Activated CD4-positive, alpha-beta T cell treated with anti-CD3 and anti-CD28 coated beads for 1 hour (primary cell): ENCODE measurements at places on chromosomes 1 and 21.

DNA sequence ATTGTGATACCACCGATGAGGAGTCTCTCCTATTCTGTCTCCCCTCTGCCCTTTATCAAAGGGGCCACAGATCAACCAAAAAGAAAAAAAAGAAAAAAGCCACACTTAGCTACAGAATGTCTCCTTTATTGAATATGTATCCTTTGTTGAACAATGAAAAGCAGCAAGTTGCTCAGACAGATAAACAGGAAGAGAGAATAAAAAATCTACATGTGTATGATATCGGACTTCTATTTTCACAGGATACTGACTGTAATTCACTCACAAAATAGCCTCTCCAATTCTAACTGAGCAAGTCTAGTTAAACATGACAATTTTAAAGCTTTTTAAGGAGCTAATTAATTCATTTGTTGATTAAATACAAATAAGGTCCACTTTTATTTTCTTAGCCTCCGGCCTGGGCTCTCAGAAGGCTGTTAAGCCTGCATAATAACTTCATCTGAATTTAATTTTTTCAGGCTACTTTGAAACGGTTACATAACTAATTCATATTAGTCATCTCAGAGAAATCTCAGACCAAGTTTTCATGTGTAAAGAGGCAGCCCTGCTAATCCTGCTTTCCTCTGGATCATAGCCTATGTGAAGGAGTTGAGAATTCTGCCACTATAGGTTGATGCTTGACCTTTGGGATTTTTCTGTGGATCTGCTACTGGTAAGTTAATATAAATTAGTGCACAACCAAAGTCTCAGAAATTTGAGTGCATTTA lies 304.1 kb upstream of the NR5A2 start:
- DNase-seq, result no peak

DNA sequence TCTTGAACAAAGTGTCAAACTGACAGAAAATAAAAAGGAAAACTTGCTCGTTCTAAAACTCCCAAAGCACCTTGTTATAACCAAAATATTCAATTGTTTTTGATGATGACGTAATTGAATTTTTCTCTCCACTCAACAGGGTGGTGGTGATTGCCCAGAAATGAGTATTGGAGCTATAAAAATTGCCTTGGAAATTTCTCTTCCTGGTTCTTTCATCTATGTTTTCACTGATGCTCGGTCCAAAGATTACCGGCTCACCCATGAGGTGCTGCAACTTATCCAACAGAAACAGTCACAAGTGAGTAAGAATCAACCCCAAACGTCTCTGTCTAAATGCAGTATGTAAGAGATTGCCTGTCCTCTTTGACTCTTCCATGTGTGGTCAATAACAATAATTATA lies 130.1 kb downstream of the HMCN1 start:
- DNase-seq, result no peak

- DNase-seq, result no peak
Observed at GRCh38 chr1:50060279-50060678, 36.5 kb upstream of the AGBL4 start.

DNA sequence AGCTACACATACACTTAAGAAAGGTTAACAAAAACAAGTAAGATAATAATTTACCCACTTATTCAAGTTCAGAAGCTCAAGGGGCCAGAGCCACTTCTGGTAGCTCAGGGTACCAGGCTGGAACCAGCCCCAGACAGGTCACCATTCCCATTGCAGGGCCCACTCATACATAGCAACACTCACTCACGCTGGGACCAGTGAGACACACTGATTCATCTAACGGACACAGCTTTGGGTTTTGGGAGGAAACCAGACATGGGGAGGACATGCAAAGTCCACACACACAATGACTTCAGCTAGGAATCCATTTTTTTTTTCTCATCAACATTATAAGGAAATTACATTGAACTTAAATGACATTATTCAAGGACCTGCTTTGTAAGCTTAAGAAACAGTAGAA lies 169.1 kb downstream of the ZC3H11B start:
- DNase-seq, result no peak

DNA sequence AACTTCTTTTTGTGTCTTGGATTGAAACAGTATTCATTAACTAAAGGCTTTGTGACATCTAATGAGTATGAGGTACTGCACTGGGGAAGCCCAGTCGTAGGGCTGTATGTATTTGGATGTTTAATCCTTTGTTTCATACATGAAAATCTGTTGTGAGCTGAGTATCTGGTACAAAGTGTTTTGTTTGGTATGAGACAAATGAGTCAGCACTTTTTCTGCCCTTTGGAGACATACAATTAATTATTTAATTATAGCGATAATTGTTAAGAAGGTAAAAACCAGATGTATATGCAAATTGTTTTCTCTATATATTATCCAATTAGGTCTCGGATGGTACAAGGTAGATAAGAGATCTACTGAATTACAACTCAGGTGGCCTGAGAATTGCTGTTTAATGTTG lies 36.3 kb downstream of the MARK1 start:
- DNase-seq, result no peak

DNA sequence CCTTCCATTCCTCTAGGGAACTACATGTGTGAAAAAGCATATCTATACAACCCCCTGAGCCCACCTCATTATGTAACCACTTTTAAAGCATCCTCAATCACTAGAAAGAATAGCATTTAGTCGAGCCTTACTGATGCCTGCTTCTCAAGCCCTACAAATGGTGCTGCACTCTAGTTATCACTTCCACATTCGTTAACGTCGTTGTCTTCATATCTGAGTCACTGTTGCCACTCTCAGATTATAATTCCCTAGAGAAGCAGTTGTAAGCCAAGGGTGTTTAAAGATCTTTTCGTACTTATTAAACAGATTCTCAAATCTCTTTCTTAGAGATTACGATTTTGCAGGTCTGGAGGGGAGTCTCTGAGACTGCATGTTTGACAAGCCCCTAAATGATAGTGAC lies 16.5 kb downstream of the ATP1B1 start:
- DNase-seq, result no peak

- no peak for DNase-seq
Observed at GRCh38 chr1:233357595-233358397, 30.3 kb downstream of the MAP3K21 start.

DNA sequence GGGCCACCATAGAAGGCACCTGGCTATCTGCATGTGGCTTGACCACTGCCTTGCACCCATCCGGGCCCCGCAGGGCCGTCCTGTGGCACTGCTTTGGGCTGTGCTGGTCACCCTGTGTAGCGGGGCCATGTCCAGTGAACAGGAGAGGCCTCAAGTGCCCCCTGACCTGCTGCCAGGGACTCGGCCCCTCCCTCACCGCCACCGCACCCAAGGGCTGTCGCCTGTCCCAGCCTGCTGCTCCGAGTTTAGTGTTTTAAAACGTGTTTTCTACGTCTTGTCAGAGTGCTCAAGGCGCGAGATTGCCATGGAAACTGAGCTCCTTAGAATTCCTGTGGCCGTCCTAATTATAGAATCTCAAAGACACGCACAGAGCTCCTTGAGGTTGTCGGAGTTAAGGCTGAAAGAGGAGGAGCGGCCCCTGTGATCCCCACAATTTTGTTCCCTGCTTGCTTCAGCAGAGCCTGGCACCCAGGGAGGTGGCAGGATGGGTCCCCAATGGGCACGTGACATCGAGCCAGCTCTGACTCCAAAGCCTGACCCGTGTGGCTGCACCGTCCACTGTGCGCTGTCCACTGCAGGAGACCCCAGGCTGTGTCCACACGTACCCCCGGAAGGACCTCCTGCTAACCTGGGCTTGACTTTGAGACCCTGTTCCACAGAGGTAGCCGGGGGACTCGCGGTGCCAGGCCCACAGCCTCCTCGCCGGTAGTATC lies 66.2 kb downstream of the FAAP20 start:
- DNase-seq, result no peak

DNA sequence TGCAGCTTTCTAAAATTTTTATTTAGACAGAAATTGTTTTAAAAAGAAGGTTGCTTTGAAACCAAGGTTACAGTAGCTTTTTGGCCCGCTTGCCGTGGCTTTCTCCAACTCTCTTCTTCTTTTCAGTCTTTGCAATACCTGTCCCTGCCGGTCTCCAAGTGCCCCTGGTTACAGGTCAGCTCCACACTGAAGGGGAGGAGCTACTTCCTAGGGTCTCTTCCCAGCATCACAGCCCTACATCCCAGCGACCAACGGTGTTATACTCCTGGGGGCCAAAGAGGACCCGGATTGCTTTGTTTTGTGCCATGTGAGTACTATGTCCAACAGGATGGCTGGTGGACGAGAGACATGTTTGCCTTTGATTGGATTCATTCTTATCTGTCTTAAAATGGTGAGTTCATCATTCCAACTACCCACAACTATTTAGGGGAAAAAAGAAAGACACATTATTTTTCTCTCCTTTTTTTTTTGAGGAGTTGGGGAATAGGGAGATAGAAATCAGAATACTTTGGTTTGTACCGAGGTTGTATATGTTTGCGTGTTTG lies at the start of gene FNDC7:
FNDC7 (plus strand) TSS at position 303 of the 545 bp plus-strand sequence; CDS start at position 329, 26 bp downstream.
- DNase-seq, result no peak

GRCh38 chr1:48679859-48680258 lies 96.8 kb downstream of the BEND5 start:
- DNase-seq, result no peak

DNA sequence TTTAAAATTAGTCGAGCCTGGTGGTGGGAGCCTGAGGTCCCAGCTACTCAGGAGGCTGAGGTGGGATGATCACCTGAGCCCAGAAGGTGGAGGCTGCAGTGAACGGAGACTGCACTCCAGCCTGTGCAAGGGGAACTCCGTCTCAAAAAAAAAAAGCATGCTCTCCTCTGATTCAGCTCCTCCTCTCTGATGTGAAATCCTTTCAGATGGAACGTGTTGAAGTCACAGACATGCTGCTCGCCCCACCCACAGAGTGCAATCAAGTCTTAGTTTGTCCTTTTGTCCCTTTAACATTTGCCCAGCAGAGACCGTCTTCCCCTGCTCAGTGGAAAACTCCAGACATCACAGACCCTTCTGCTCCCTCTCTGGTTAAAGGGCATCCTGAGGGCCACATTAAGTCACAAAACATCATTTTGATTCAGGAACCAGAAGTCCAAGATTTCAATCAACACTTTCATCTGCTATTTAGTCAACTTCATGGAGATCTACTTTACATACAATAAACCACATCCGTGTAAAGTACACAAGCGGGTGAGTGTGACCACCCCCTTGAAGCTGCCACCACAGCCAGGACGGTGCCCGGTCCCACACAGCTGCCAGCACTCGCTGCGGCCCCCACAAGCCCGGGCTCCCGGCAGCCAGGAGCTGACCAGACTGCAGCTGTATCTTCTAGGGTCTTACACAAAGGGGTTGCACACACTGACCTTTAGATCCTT lies 18.9 kb upstream of the RNF223 start:
- no peak for DNase-seq

- no peak for DNase-seq
Observed at GRCh38 chr1:184199036-184199435, 147.5 kb downstream of the TSEN15 start.

DNA sequence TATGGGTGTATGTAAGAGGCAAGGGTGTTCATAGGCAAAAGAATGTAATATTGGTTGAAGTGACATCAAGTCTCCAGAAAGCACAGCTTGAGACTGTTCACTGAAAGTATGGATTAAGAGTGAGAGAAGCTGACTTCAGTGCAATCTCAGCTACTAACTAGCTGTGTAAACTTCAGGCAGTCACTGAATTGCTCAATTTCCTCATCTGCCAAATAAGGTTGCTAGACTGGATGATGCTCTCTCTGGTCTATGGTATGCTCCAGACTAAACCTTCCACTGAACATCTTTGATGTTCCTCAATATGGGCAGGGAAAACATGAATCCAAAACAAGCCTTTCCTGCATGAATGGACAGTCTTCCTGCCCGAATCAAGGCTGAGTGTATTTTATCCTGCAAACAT lies 111.8 kb upstream of the USH2A start:
- no peak for DNase-seq

GRCh38 chr1:37660664-37661063 lies 26.0 kb upstream of the RSPO1 start:
- DNase-seq, result no peak

DNA sequence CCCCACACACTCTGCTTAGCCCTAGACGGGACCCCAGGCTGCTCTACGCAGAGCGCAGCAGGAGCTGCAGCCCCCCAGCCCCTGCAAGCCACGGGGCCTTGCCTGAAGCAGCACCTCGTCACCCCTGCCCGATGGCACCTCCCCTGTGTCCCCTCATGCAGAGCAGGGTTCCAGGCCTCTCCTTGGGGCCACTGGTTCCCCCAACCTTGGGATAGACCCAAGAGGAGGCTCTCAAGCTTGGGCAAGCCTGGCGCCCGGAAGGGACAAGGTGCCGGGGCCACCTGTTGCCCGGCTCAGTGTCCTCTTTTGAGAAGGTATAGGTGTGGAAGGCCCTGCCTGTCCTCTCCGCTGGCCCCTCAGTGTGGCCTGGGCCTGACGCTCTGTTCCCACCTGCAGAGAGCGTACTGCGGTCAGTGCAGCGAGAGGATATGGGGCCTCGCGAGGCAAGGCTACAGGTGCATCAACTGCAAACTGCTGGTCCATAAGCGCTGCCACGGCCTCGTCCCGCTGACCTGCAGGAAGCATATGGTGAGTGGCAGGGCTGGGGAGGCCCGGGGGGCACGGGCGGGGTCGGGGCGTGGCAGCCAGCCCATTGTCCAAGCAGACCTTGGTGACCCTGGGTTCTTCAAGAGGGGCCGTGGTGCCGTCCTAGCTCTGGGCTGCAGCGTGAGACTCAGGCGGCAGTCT lies 50.6 kb downstream of the FAAP20 start:
- no peak for DNase-seq

DNA sequence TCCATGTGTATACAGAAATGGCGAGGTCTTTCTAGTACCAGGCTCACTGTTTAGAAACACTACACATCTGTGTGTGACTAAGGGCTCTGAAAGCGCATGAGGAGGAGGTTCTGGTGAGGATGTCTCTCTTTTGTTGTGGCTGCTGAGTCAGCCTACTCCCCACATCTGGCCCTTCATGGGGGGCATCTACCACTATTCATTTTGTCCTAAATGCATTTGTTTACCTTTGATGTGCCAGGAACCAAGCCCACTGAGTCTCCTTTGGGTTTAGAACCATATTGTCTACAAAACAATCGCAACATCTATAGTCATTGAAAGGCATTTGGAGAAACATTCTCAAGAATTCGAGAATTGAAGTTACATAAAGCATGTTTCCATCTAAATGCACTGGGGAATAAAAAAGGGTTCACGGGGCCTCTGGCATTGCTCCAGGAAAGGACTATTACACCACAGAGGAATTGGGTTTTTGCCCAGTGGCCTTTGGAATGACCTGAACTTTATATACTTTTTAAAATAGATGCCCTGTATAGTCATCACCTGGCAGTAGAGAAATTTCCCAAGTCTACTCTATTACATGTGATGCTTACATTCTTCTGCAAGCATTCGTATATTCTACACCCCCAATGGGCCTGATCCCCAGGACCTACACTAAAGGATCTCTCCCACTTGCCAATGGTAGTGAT lies 35.1 kb upstream of the ADORA3 start:
- no peak for DNase-seq

- DNase-seq, result no peak
Observed at GRCh38 chr1:246338098-246338497, 169.0 kb downstream of the SMYD3 start.
